ENCODE measurements at places on chromosomes 6 and 20.
A peak's percentile ranks its signal among the peaks of the same experiment; 100 is the strongest.

GRCh38 chr6:7424967-7425807 lies 35.6 kb downstream of the RIOK1 start:
- peak; percentile 72 for DNase-seq

GRCh38 chr6:137134483-137134882 lies 39.0 kb downstream of the IL22RA2 start:
- no peak for DNase-seq

DNA sequence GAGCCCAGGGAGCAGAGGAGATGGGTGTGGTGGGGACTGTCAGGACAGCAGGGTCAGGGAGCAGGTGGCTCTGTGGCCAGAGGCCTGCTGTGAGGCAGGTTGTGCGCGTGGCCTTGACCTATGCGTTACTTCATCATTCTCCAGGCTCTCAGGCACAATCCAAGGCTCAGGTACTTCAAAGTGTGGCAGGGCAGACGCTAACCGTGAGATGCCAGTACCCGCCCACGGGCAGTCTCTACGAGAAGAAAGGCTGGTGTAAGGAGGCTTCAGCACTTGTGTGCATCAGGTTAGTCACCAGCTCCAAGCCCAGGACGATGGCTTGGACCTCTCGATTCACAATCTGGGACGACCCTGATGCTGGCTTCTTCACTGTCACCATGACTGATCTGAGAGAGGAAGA lies 535 bp downstream of the NCR2 start:
- no peak for DNase-seq

GRCh38 chr6:145891126-145891525 lies 73.0 kb downstream of the SHPRH start:
- DNase-seq: no peak

DNA sequence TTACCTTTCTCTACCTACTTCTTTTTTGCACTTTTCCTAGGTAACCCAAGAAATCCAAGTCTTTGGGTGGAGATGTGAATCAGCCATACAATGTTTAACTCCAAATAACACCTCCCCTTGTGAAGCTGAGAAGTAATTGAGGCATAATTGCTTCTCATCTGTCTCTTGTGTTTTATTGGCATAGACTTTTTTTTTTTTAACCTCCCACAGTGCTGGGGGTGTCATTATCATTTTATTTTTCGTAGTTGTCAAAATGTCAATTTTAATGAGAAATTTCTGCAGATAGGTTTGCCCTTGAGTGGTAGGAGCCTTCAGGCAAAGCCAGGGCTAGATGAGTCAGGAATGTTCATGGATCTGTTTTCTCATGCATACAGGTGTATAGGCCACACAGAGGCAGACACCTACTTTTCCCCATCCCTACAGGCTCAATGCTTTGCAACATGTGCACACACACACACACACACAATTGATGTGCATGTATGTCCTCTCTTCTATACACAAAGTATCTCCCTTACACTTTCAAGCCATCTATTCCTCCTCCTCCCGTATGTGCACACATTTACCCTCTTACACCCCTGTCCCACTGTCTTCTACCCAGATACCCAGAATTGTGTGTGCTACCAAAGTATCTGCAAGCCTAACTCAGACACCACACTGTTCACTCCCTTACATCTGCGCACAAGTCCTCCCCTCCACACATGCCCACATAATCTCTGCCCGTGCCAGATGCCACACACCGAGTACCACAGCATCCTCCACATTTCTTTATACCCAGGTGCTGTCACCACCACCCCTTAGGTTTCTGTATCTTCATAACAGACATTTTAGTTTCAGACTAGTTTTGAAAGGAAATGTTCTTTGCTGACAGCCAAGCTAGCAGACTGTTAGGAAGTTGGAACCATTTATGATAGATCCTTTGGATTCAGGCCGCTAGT lies 22.0 kb downstream of the RALY start:
- no peak for DNase-seq

GRCh38 chr20:37586078-37586477 lies 58.4 kb upstream of the BLCAP start:
- no peak for DNase-seq

DNA sequence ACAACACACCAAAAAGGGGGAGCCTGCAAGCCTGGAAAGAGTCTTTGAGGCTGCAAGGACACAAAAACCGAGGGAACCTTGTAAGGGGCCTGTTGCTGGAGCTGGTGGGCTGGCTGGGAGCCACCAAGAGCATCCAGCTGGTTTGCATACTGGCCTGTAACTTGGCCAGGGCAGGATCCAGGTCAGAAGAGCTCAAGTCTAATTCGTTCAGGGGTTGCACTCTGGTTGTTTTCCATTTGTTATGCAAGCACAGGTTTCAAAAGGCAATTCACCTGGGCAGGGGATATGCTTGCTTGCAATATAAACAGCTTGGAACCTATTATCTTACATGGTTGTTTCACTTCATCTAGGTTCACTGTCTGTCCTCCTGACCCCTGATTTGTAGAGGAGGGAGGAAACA lies 98.3 kb upstream of the GCM1 start:
- DNase-seq: no peak

- DNase-seq: no peak
Measured at GRCh38 chr6:12873691-12874090, 157.1 kb downstream of the PHACTR1 start.

- DNase-seq: no peak
Measured at GRCh38 chr6:163248051-163248450, 166.5 kb upstream of the QKI start.

DNA sequence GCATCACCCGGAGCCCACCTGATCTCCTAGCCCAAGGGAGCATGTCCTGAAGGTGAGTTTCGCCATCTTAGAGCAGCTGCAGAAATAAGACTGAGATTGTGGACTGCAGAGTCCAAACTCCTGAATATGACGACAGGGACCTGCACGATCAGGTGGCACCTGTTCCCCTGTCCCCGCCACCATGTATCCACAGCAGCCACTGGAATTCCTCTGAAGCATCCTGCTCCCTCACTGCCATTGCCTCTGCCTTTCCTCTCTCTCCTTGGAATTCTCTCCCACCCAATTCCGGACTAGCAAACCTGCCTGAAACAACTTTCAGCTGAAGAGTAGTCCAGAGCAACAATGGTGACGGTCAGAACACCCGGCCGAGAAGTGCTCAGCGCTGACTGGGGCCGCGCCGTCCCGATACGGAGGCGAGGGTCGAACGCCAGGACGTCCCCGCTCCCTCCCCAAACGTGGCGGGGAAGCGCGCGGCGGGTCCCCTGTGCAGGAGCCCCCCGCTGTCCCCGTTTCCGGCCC lies 694 bp upstream of the FAM120B start:
- no peak for DNase-seq

DNA sequence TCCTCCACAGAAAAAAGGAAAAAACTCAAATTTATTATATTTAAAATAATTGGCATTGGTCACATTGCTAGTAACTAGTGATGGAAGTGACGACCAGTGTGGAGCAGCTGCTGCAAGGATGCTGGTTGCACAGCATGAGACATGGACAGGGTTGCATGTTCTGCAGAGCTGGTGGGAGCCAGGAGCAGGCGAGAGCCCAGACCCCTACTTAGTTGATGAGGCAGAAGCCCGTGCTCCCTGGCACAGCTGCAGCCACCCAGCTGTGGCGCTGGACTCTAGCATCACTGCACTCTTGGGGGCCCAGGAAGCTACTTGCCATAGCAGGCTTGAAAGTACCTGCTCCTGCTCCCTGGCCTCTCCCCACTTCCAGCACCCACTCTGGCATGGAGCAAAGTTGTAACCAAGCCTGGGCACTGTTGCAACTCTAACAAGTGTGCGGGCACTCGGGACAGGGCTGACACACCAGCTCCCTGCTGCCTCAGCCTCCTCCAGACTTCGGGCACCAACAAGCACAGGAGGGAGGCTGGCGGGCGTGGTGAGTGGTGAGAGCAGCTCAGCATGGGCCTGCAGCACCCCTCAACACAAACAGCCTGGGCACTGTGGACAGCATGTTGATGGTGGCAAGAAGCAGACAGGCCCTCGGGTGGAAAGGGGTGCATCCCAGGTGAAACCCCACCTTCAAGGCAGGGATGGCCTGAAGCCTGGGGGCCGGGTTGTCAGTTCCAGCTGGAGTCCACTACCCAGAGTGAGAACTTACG lies 69.6 kb downstream of the EYS start:
- no peak for DNase-seq

DNA sequence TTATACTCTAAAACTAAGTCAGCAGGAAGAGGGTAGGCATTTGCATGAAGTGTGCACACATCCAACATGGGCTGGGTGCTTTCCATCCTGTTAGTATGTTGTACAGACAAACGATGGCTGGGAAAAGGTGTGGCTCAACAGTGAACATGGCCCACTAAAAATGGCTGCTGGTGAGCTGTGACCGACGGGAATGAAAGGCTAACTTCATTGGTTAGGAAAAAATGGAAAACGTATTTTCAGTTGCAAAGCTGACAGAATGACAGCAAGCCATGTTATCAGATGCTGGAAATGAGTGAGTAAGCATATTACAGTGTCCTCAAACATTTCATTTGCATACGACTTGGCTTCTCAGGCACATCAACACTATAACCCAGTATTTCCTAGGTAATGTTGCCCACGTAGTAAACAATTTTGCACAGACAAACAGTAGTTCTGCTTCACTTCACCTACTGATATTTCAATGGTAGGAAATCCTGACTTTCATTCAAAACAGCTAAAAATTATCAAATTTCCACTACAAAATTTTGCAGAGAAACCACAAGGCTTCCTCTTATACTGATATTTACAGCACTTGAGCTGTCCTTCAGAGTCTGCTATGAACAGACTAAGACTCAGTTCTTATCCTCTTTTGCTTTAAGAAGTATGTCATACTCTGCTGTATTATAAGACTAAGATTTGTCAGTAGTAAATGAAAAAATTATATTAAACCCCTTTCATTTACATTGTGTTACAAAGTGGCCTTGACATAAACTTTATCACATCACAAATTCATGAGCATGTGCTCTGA lies 98.9 kb downstream of the IRF4 start:
- DNase-seq: no peak

- no peak for DNase-seq
Measured at GRCh38 chr6:2194643-2195042, 50.8 kb downstream of the GMDS start.

- DNase-seq: no peak
Measured at GRCh38 chr6:43502666-43503065, 7.5 kb downstream of the LRRC73 start.

DNA sequence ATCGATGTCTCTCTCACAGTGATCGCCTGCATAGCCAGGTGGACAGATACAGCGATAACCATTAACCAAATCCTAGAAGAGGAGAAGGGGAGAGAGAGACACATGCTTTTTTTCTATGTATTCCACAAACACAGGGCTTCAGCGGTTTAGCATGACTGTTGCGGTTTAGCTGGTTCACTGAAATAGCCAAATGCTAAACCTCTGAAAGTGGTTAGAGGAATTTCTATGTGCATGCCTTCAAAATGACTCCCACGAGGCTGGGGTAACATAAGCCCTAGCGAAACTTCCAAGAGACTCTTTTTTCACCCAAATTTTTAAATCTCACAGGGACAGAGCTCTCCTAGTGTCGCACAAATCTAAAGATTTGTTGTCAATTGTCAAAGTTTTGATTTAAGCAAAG lies 25.1 kb downstream of the JAG1 start:
- no peak for DNase-seq

GRCh38 chr20:25538838-25539665 lies 46.3 kb downstream of the NINL start:
- no peak for DNase-seq

Data from hepatocyte (in vitro differentiated cells).